Cortex of kidney (tissue), 1 donor: ENCODE measurements at places on chromosomes 5 and 9.

DNA sequence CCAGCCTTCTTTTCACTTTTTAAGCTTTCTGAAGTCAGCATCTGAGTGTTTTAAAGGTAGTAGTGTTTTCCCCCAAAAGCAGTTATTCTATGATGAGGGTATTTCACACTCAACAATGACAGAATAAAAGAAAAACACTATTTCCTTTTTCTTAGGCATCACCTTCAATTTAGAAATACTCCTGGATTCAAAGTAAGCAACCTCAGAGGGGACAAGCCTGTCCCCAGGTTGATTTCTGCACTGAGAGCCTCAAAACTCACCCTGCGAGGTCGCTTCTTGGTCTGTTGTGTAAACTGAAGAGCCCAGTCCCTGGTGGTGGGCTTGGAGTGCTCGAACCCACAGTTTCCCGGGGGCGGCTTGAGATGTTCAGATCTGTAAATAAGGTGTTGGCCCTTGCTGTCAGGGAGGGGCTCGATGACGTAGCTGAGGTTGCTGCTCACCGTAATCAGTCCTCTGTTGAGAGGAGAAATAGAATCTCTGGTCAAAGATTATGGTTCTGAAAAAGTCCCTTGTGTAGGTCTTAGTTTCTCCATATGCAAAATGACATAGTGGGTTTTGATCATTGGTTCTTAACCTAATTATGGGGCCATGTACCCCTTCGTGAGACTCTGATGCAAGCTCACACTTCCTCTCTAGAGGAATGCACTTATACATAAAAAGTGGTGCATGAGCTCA, 55.9 kb downstream of the ADAM19 start:
- DNase-seq: no peak

DNA sequence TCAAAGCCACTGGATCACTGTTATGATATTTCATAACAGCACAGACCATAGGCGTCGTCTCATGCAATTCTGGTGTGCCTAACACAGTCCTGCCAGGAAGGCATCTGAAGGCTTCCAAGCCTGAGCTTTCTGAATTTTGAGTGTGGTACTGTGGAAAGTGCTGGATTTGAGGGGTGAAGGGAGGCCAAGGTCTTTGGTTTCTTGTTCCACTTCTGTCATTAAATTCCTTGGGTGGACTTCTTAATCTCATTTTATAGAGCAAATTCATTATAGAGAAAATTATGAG, 441.3 kb upstream of the PIK3R1 start:
- no peak for DNase-seq

- DNase-seq: no peak
Observed at GRCh38 chr5:132268769-132269551, 11.5 kb downstream of the PDLIM4 start.

- DNase-seq: no peak
Observed at GRCh38 chr9:84322828-84323227, 17.7 kb downstream of the SLC28A3 start.

GRCh38 chr9:132231019-132231701, 69.3 kb downstream of the NTNG2 start:
- DNase-seq: no peak

GRCh38 chr5:43316421-43316820, 3.2 kb upstream of the HMGCS1 start:
- DNase-seq: no peak

- DNase-seq: no peak
Observed at GRCh38 chr5:61321669-61322068, 10.4 kb upstream of the ZSWIM6 start.

DNA sequence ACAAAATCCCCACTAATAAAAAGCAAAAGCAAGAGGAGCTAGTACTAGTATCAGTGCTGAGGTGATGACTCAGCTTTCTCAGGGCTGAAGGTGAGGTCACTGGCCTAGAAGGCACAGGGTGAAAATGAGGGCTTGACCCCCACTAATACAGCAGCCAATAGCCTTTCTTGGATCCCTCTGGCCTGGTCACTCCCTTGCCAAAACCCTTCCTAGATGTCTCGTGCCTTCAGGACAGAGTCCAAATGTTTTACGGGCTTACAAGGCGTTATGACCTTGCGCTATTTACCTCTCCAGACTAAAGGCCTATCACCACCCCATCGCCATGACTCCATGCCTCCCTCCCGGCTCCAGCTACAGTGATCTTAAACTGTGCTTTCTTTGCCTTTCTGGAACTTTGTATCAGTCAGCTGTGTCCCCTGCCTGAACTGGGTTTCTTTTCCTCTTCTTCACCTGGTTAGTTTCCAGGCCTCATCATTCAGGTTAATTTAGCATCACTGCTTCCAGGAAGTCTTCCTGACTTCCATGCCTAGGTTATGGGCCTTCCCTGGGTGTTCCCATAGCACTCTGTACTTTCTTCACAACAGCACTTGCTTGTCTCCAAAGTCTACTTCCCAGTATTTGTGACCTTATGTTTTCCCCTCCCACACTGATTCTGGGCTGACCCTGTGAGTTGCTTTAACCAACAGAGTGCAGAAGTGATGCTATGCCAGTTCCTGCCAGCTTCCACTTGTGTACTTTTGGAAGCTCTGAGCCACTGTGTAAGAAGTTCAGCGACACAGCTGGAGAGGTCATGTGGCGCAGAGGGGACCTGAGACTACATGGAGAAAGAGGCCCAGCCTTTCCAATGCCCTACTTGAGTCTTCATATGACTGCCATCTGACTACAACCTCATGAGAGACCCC, 4.2 kb upstream of the DELE1 start:
- DNase-seq: no peak

DNA sequence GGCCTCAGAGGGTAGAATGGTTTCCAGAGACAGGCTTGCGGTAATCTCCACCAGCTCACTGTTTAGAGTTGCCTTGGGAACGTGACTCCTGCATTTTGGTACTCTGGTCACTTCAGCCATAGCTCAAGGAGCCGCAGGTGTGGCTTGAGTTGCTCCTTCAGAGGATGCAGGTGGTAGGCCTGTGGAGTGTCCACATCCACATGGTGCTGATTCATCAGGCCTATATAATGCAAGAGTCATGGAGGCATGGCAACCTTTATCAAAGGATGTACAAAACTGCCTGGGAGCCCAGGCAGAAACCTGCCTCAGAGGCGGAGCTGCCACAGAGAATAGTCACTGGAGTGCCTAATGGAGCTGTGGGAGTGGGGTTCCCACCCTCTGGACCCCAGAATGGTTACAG, 114.2 kb downstream of the ANXA1 start:
- DNase-seq: no peak

- DNase-seq: no peak
Observed at GRCh38 chr9:71725590-71726338, 42.5 kb downstream of the CEMIP2 start.

GRCh38 chr5:140324617-140325241, 21.7 kb downstream of the HBEGF start:
- no peak for DNase-seq

DNA sequence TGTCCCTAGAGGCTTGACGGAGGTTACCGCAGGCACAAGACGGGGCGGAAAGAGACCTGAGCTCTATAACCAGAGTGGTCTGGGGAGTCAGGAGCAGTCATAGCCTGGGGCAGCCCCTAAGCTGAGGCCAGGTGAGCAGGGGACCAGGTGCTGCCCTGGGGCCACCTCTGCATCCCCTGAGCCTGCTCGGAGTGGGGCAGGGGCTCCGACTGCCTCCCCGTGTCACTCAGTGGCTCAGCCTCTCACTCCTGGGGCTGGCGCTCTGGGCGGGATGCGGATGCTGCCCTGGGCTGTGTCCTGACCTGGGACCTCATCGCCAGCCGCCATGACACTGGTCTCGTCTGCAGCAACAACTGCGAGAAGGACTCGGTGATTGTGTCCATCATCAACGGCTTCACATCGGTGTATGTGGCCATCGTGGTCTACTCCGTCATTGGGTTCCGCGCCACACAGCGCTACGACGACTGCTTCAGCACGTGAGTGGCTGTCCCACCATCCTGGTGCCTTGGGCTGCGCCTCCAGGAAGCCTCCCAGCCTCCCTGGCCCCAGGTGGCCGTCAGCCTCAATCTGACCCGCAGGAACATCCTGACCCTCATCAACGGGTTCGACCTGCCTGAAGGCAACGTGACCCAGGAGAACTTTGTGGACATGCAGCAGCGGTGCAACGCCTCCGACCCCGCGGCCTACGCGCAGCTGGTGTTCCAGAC, 8.8 kb upstream of the SLC6A18 start:
- DNase-seq: no peak

GRCh38 chr5:150525163-150525562, 17.2 kb downstream of the NDST1 start:
- no peak for DNase-seq

DNA sequence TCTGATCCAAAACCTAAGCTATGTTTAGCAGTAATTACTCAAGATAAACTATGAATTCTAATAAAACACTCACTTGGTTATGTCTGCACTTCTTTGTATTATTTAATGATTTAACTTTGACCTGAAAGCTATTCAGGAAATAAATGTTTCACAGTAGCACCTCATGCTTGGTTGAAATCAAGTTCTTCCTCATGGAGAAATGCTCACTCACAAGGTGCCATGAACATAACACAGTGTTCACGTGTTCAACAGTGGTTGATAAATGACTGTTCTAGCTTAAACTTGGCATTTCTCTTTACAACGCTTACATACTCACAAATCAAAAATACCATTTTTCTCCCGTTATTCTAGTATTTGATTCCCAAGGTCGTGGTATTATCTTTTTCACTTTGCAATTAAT, 35.8 kb downstream of the PUM3 start:
- no peak for DNase-seq

DNA sequence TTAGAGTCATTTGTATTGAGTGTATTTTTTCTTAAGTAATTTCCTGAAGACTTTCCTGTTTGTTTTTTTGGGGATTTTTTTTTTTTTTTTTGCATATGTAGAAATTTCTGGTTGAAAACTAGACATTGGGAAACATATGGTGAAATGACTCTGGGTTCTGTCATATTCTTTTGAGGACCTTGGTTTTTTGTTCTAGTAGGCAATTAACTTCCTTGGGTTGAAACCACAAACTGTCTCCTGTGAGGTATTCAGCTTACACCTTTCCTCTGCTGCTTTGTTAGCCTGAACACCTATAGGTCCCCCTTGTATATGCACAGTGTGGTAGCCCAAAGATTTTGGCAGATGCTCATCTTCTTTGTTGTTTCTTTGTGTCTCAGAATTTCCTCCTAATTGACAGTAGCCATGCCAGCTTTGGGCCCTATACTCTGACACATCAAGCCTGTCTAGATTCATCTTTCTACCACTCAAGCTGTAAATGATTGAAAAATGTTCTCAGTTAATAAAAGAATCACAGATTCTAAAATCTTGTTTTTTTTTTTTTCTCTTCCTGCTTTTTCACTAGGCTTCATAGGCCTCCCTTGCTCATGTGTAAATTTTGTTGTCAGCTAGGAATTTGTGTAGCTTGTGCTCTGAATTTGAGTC, 140.6 kb downstream of the COMMD10 start:
- DNase-seq: no peak

- no peak for DNase-seq
Observed at GRCh38 chr9:115200711-115201505, 83.0 kb upstream of the TNC start.

DNA sequence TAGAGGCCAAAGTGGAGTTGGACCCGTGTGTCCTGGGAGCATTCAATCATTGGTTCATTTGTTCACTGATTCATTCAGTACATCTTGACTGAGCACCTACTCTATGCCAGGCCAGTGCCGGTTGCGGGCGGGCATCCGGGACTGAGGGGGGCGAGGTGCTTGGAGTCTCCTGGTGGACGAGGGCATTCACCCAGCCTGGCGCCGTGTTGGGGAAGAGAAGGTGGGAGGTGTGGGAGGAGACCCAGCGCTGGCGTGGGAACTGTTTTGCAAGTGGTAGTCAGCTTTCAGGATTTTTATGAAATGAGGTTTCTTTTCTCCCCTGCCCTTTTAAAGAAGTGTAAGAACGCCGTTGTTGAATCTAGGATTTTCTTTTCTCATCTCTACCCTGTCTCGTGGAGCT, 37.2 kb downstream of the NCS1 start:
- DNase-seq: no peak
